Activated T-helper 17 cell treated with anti-CD3 and anti-CD28 coated beads, Interleukin-2, amount 50 U/mL, for 72 hours (primary cell): ENCODE measurements at places on chromosomes 12 and 14. TPM values are rescaled to one million over a fixed set of nuclear protein-coding genes. Genes with fewer than 3 reads are reported as not detected.
A peak's percentile ranks its signal among the peaks of the same experiment; 100 is the strongest.

- no peak for ATAC-seq
Observed at GRCh38 chr12:59088673-59089072, 168.4 kb upstream of the LRIG3 start.

DNA sequence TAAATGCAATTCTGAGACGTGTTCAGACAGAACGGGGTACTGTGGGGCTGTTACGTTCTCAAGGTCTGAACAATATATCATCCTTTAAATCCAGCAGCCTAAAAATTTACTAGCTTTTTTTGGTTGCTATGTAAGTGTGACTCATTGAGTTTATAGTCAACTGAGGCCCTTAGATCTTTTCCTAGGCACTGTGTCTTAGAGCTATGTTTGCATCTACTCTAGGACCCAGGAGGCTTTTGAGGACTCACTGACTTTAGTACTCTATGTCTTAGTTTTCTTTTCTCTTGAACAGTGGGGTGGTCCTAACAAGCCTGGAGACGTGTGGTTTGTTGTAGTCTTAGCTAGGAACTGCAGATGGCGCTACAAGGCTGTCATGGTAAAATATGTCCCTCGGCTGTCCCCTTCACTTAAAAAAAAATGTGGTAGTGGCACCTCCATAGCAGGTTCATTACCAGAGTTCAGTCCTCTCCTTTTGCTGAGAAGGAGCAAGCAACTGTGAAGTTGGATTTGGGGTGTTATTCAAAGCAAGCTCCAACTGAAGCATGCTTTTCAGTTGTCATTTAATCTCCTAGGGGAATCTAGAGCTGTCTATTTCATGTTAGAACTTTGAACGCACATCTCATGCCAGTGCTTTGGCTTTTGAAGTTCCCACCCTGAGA lies 8.7 kb upstream of the SPATS2 start:
- ATAC-seq, result peak; percentile 76

DNA sequence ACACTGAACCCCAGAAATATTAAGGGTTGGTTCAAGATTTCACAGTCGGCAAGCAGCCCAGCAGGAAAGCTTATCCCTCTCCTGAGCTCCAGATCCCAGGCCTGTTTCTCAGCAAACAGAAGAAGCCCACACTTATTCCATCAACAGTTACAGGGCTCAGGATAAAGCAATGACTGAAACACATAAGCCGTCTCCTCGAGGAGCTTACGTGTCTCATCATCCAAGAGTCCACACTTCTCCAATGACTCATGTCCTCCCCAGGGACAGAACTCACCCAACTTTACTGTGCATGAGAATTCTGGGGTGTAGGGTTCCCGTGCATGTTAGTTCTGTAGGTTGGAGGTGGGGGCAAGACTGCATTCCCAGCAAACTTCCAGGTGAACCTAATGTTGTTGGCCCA lies 31.2 kb downstream of the GSC start:
- no peak for ATAC-seq

DNA sequence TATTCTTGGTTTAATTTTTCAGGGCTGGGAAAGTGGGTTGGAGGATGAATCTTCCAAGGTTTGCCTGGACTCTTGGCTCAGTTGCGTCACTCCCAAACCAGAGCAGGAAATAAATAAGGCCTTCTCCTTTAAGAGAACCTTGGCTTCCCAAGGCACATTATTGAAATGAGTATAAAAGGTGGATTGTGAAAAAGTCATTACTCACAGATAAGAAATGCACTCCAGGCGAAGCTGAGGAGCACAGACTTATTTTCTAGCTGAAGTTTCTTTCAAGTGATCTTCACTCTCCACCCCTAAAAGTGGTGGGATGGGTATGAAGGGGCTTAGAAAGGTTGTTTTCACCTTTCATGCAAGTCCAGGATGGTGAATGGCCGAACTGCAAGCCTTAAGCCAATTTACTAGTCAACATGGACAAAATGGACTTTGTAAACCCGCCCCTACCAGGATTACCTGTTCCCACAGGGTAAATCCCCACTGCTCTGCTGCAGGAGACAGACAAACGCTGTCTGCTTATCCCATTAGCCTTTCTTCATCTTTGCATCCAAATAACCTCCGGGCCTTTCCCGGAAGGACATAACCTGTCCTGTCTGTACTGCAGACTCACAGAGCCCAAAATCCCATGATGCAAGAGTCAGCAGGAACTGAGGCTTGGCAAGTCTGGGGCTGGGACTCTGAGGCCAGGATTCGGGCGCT lies 207.6 kb downstream of the BCL11B start:
- no peak for ATAC-seq

DNA sequence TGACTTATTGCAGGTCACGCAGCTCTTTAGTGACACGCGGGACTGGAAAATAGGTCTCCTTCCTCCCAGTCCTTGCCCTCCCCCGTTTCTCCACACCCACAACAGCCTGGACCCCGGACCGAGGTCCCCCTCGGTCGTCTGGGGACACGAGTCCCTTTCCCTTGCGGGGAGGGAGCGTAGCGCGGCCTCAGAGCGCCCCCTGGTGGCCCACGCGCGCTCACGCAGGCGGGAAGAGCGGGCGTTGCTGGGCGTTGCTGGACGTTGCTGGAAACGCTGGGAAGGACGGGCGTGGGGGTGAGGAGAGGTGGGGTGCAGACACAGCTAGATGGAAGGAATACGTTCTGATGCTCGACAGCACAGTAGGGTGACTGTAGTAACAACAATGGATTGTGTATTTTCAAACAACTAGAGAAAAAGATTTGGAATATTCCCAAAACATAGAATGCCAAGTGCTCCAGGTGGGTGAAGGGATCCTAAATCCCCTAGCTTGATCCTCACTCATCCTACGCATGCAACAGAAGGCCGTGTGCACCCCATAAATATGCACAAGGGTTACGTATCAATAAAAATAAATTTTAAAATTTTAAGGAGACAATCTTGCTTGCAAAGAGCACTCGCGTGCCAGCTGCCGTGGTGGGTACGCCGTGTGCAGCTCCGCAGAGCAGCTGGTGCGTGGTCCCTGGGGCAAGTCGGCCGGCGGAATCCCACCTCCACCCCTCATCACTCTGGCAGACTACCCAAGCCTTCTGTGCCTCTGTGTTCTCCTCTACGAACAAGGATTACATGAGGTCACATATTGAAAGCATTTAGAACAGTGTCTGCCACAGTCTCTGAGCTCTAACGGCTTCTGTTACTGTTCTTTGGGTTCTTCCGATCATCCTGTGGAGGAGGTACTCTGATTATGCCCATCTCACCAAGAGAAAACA lies 87.4 kb downstream of the B4GALNT3 start:
- ATAC-seq, result peak; percentile 84

DNA sequence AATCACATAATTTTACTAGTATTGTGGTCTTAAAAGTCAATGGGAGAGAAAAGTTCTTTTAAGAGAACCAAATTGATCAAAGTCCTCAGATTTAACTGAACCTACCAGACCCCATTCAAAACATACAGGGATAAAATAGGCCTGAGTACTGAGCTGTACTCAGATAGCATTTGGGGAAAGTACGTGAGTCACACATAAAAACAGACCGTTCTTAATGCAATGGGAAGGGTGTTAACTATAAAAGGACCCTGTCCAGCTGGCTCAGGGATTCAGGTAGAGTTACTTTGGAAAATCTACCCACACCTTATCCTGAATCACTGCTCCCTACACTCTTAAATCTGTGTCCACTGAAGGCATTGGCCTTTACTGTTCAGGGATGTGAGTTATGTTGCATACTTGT lies 78.0 kb downstream of the PTPN21 start:
- no peak for ATAC-seq

GRCh38 chr14:65003394-65003793 lies 16.7 kb downstream of the FNTB start:
- peak; percentile 89 for ATAC-seq

DNA sequence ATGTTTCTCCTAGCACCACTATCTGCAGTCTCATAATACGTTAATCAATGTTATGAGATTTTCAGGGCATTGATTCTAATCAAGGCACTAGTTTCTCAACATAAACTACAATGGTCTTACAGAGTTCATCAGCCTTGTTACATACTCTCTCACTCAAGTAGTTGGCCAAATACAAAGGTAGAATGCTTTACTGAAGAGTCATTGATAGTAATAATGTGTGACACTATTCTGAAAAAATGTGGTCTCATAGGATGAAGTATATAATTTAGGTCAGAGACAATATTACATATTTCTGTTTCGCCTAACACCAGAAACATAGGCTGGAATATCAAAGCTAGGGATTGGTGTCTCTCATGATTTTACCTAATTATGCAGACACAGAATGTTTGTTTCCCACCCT lies 35.2 kb upstream of the MDGA2 start:
- no peak for ATAC-seq

DNA sequence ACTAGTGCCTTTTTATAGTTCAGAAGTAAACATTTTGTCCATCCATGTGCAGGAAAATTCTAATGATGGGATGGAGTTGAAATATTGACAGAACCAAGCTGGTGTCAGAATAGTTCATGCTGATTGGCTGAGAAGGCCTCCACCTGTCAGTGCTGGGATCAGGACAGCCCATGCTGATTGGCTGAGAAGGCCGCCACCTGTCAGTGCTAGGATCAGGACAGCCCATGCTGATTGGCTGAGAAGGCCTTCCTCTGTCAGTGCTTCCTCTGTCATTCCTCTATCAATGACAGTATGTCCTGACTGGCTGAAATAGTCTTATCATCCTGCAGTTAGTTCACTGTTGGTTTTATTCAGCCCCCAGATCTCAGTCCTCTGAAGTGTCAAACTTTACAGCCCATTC lies 95.7 kb downstream of the PPP2R5C start:
- ATAC-seq, result no peak

DNA sequence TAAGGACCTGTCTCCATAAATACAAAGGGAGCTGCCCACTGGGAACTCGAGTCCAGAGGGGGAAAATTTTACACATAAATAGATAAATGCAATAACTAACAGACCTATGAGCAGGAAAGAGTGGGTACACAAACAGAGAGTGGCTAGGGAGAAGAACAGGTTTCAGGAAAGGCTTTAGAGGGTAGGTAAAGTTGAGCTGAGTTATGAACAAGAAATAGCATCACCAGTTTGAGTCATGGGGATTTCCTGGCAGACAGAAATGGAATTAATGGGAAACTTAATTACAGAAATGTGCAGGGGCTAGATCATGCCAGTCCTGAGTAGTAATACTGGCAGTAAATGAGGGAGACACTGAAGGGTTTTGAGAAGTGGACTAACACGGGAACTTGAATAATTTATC lies 58.0 kb upstream of the CCDC175 start:
- ATAC-seq, result no peak

DNA sequence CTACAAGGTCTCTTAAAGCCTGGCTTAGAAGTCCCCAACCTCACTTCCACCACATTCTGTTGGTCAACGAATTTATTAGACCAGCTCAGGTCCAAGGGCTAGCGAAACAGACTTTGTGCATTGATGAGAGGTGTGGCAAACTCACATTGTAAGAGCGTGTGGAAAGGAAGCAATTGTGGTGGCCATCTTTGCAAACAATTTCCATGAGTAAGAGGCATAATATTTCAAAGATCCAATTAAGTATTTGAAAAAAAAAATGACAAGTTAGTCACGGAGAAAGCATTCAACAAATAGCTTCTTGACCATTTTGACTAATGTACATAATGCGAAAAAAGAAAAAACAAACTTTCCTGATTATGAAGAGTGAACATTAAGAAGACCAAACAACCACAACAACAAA lies 7.4 kb downstream of the NR1H4 start:
- ATAC-seq, result no peak

DNA sequence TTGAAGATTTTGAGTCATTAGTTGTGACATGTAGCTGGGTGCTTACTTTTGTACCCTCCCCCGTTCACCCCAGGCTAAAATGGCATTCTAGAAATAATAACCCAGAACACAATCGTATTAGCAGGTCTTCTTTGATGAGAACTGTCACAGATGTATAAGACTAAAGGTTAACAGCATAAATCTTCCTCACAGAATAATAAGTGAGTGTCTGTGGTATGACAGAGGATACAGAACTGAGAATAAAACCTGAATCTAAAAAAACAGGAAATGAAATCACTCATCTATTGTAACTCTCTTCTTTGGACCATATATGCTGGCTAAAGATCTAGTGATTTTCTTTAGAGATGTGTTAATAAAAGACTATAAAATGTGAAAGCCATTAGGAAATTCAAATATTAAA lies 746.6 kb downstream of the LRFN5 start:
- no peak for ATAC-seq

DNA sequence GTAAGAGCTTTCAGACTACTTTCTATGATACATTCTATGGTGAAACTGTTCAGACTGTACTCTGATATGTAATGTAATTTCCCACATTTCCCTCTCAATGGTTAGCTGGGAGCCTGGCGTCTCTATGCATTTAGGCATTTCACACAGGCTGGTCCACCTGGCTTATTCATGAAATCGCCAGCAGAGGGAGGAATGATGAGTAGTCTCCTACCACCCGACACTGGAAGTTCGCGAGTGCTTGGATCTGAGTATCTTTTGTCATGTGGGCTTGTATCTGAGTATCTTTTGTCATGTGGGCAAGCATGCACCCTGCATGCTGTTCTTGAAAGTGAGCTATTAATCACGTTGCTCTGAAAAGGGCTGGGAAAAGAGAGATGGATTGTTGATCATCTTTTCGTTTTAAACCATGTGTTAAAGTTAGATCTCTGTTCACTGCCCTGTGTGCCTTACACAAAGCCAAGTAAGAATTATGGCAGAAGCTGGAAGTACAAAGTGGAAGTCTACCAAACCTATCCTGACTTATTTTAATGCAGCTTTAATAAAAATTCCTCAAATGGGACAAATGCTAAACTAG lies 235.0 kb downstream of the ATP23 start:
- no peak for ATAC-seq

DNA sequence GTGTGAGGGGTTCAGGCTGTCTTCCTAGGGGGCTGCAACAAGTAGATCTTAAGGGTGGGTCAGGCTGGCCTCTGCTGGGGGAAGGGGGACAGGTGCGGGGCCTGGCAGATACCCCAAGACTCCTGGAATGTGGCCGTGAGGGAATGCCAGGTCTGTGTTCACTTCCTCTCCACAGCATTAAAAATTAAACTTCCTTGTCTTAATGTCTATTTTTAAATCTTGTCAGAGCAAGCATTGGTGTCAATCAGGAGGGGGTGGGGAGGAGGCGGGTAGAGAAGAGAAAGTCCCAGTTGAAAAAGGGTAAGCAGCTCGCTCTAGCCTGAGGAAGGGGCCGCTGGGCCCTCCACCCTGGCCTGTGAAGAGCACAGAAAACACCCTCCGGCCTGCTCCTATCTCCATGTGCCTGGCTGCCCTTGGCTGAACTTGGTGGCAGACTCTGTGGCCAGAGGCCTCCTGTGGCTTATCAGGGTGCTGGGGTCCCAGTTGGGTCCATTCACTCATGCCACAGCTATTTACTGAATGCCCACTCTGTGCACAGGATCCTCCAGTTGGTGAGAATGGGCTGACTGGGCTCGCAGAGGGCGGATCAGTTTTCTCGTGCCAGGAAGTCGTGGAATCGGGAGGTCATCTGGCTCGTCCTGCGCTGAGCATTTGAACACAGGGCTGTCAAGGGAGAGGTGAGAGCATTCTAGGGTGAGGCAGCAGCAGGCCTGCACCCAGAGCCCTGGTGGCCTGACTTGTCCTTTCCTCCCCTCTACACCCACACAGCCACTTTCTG lies 128.8 kb downstream of the TSPAN9 start:
- ATAC-seq, result no peak

The MARS1 gene
- total RNA-seq, result 243 TPM

The CLEC1A gene
- total RNA-seq, result not detected

The STAB2 gene
- not detected for total RNA-seq

The MUCL1 gene
- not detected for total RNA-seq
